ENCODE measurements at places on chromosomes 2 and 18.

DNA sequence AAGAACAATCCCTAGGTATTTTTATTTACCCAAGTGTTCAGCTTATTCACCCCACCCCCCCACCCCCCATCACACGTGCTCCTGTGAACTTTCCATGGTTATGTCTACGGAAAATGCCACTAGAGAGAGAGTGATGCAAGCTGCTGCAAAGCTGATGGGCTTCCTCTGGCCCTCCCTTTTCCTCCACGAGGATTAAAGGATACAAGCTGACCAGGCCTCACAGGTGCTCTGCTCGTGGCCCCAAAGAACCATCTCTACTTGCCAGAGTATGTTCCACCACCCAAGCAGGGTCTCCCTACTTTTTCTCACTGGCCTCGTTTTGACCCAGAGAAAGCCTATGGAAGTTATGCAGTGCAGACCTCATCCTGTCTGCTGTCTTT lies 342.6 kb downstream of the CELF4 start:
- DNase-seq: no peak

- no peak for DNase-seq
These were observed 57.3 kb downstream of the ROCK1 start for GRCh38 chr18:21054252-21054821.

DNA sequence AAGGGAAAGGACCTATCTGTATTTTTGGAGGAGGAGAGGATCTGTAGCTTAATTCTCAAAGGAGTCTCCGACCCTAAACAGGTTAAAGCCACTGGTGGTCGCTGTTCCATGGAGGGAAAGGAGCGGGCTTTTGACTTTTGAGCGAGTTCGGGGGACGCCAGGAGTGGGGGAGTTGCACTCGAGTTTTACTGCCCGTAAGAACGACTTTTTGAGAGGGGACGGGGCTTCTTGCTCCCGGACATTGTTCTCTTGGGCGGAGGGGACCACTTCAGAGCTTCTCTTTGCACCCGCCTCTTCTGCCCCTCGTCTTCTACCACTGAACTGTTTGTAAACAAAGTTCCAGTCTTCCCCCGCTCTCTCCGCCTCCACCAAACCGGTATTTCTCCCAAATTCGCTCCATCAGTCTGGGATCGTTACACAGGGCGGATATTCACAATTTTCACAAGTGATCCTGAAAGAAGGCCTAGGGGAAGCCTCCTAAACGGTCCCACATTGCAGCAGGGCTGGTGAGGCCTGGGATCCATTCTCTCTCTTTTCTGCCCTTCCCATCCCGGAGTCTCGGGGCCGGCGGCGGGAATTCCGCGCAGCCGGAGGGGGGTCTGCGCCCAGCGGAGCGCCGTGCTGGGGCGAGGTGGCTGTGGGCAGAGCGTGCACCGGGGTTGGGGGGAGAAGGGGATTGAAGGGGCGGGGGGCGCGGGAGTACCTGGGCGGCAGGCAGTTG lies 6.6 kb downstream of the DLX2 start:
- no peak for DNase-seq

DNA sequence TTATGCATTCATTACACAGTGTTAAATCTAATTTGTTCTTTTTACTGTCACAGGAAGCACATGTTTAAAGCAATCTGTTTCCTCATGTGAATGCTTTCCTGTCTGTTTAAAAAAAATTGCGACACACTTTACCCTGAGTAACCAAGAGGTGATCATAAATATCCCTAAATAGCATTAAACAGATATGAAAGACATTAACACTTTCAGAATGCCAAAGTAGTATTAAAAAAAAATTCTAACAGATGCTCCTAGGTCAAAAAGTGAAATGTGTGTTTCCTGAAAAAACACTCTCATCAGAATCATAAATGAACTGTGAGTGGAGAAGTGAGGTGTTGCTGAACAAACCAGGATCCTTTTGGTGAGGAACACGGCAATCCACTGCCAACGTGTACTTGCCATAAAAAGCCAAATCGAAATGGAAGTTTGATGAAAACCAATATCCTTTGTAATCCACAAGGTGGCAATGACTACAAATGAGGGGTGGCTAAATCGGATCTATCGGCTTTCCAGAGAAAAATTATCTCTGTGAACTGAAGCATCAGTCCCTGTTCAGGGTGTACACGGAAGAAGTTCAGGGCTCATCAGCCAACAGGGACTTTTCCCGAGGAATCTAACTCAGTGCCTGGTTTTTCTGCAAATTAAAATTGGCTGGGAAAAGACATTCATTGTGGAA lies 248.9 kb downstream of the TCF4 start:
- DNase-seq: no peak

DNA sequence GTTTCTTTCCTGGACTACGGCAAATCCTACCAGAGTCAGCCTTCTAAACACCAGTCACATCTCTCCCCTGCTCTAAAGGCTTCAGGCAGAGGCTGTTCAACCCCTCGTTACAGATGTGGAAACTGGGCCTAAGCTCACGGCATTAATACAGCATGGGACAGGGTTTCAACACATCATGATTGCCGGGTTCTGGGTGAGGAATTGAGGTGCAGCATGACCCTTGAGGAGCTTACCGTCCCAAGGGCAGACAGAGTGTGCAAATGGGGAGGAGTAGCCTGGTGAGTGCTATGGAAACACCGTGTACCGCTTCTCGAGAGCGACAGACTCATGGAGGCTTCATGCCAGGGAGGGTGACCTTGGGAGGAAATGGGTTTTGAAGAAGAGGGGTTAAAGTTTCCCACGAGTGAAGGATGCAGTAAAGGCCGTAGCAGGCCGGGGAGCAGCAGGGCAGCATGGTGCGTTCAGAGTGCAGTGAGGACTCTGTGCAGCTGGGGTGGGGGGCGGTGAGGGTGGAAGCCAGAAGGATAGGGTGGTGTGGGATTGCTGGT lies 51.1 kb downstream of the TGOLN2 start:
- no peak for DNase-seq

- no peak for DNase-seq
These were observed 246.0 kb downstream of the LRRTM1 start for GRCh38 chr2:80058562-80058961.

GRCh38 chr2:14350856-14351255 lies 281.7 kb upstream of the LRATD1 start:
- no peak for DNase-seq

DNA sequence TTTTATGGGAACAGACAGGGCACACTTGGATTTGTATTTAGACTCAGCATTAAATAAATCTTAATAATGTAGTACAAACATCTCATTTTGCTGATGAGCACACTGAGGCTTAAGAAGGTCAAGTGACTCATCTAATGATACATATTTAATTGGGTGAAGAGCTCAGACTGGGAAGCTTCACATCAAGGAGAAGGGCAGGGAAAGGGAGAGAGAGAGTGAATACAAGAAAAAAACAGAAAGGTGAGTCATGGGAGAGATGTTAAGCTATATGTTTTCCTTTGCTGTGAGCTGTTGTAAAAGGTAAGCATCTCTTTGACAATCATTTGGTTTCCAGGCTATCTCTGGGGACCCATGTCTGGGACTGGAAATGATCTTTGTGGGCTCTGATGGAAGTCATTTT lies 277.8 kb downstream of the SETBP1 start:
- no peak for DNase-seq

GRCh38 chr2:240393831-240394410 lies 41.5 kb upstream of the GPC1 start:
- DNase-seq: no peak

GRCh38 chr2:134099273-134099672 lies 154.6 kb upstream of the MGAT5 start:
- DNase-seq: no peak

- DNase-seq: no peak
These were observed 92.4 kb downstream of the CABLES1 start for GRCh38 chr18:23227726-23228070.

DNA sequence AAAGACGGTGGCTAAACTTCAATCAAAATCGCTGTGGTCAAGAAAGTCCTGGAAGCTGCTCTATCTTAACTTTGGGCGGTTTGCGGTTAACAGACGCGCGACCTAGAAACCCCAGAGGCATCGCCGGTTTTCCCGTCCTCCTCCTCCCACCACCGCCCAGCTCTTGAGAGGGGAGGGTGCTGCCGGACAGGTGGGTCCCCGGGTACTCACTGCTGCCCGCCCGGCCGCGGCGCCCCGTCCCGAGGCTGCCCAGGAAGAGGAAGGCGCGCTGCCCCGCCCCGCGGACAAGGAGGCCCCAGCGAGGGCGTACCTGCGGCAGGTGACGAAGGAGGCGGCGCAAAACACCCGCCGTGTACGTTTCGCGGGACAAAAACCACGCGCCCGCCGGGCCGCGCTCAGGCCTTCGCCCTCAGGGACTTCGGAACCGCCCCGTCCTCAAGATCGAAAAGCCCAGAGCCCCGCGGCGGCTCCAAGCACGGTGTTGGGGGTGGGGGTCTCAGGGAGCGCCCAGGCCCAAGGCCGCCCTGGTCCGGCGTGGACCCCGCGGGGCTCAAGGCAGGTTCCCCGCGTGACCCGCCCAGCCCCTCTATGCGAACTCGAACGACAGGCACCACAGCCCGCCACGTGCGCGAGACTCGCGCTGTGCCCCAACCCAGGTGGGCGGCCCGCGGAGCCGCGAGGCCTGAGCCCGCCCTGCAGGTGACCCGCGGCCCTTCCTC lies at the start of gene SH3YL1:
Gene SH3YL1, minus strand, starts transcription at position 259 of the 719 bp plus-strand sequence. Its CDS starts 48 bp downstream, at position 211.
- DNase-seq: peak; percentile 71

GRCh38 chr2:239674101-239674980 lies 273.5 kb upstream of the HDAC4 start:
- DNase-seq: no peak

- no peak for DNase-seq
These were observed 20.3 kb downstream of the KYNU start for GRCh38 chr2:142897807-142898206.

DNA sequence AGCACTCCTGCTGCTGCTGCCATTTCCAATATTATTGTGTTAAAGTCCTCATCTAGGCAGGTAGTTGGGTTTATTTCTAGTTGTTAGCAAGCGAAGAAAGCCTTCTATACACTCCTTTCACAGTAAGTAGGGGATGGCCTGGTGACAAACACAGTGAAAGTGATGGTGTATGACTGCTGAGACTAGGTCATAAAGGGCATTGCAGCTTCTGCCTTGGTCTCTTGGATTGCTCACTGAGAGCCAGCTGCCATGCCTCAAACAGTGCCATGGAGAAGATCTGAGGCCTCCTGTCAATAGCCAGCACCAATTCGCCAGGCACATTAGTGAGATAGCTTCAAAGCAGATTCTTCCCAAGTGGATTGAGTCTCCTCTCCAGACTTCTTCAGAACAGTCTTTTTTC lies 27.6 kb upstream of the MSTN start:
- DNase-seq: no peak

GRCh38 chr18:11899063-11899462 lies 9.1 kb downstream of the MPPE1 start:
- DNase-seq: no peak

- no peak for DNase-seq
These were observed 251.7 kb downstream of the NDUFA10 start for GRCh38 chr2:239773228-239774141.

DNA sequence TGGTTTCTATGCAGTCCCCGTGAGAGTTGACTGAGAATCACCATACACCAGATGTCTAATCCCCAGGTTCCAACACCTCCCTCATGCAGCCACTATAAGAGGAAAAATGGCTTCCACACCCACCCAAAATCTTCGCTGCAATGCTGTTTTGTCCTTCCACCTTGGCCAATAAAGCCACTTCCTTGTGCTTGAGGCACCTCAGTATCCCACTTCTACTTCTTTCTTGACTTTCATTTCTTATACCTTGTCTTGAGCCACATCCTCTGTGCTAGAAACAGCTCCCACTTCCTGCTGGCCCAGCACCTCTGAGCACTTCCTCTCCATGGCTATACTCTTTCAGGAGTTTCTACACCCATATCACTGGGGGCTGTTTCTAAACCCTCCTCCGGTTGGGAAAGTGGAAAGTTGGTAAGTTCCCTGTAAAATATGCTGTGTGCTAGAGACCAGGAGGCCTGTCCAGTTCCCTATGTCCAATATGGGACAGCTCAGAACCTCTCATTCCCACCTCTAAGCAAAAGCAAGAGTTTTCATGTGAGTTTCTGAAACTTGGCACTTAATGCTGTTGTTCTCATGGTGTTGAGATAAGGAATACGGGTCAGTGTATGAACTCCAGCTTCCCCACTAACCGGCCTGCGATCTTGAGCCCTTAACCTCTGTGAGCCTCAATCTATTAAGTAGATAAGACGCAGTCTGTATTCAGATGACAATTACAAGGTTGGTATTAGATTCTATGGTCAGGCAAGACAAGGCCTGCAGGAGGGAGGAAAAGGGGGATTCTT lies 209.1 kb upstream of the ID2 start:
- DNase-seq: peak; percentile 15

Data from central memory CD4-positive, alpha-beta T cell (primary cell).